ENCODE measurements at places on chromosomes 3 and 15. TPM values are rescaled to one million over a fixed set of nuclear protein-coding genes. Genes with fewer than 3 reads are reported as not detected.

PAQR5 gene
- total RNA-seq = not detected

CSPG4 gene
- not detected for total RNA-seq

GHSR gene
- total RNA-seq = not detected

ZDHHC3 gene
- total RNA-seq = 42.0 TPM

CATSPER2 gene
- total RNA-seq = 8.9 TPM

BUB1B gene
- 69.3 TPM for total RNA-seq

KIF15 gene
- total RNA-seq = 26.5 TPM

DNA sequence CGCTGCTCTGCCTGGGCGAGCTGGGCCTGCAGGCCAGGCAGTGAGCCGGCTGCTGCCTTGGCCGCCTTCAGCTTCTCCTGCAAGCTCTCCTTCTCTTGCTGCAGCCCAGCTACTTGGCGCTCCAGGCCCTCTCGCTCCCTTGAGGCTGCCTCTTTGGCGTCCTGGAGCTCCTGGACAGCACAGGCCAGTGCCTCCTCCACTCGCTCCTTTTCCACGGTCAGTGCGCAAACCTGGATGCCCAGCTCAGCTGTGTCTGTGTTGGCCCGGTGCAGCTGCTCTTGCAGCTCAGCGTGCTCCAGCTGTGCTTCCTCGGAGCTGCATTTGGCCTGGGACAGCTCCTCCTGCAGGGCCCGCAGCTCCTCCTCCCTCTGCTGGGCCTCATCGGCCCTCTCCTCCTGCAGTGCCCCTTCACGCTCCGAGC is 23.1 kb downstream of the CXCR6 start:
- no peak for DNase-seq
- H3K4me3 ChIP-seq = peak overlapping the region; percentile 21
- peaks cover 76% of the 10 kb centered on the region for H3K4me1 ChIP-seq
- no peak overlapping the region for H3K27ac ChIP-seq
- H3K36me3 ChIP-seq = peaks cover 90% of the 10 kb centered on the region

DNA sequence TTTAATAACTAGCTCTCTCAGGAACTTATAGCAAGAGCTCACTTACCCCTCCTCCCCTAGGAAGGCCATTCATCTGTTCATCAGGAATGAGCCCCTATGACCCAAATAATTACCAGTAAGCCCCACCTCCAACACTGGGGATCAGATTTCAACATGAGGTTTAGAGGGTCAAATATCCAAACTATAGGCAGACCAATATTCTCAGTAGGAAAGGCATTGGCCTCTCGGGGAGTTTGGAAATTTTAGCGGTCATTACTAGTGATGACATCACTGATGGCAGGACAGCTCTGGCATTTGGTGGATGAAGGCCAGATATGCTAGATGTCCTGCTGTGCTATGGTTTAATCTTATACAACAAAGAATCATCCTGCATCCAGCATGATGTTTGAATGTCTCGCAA is 15.2 kb upstream of the CD47 start:
- no peak overlapping the region for H3K27ac ChIP-seq
- H3K4me3 ChIP-seq = no peak overlapping the region
- DNase-seq = peak; percentile 38
- peaks cover 31% of the 10 kb centered on the region for H3K27me3 ChIP-seq
- peaks cover 12% of the 10 kb centered on the region for H3K4me1 ChIP-seq
- no peaks in the 10 kb centered on the region for H3K36me3 ChIP-seq

- H3K4me3 ChIP-seq = peak overlapping the region; percentile 64
- H3K27me3 ChIP-seq = no peaks in the 10 kb centered on the region
- H3K36me3 ChIP-seq = peaks cover 10% of the 10 kb centered on the region
- H3K4me1 ChIP-seq = peaks cover 62% of the 10 kb centered on the region
- peak overlapping the region; percentile 82 for H3K27ac ChIP-seq
These were observed 64.3 kb downstream of the CMTM8 start for GRCh38 chr3:32302601-32303398.

DNA sequence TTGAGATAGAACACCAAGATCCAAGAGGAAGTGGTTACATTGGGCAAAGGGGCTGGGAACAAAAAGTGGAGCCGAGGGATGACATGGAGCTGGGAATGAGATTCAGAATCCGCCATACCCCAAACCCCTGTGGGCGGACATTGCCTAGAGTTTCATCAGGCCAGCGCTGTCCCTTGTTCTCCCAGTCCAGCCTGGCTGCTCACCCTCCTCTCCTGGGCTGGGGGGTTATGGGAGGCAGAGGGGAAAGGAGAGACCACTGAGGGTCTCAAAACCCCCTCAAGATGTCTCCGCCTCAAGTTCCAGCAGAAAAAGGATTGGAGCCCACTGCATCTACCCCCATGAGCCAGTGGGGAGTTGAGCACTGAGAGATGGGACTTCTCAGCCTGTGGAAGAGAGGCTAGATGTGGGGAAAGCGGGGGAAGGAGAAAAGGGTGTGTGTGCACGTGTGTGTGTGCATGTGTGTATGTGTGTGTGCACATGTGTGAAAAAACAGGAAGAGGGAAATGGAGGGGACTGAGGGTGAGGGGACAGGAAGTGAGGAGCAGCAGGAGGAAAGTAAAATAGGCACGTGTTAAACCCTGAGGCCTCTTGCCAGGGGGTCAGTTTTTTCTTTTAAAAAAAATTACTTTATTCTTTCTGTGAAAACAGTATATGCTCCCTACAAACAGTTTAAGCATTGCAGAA is 14.3 kb downstream of the GRM2 start:
- H3K4me1 ChIP-seq = peaks cover 23% of the 10 kb centered on the region
- no peak overlapping the region for H3K4me3 ChIP-seq
- DNase-seq = no peak
- H3K27ac ChIP-seq = peak overlapping the region; percentile 17

- H3K36me3 ChIP-seq = peaks cover 14% of the 10 kb centered on the region
- H3K27ac ChIP-seq = peak overlapping the region; percentile 41
- H3K4me3 ChIP-seq = peak overlapping the region; percentile 52
- DNase-seq = peak; percentile 88
- H3K4me1 ChIP-seq = peaks cover 55% of the 10 kb centered on the region
These were observed 10.7 kb upstream of the SHISA5 start for GRCh38 chr3:48514431-48515227.

DNA sequence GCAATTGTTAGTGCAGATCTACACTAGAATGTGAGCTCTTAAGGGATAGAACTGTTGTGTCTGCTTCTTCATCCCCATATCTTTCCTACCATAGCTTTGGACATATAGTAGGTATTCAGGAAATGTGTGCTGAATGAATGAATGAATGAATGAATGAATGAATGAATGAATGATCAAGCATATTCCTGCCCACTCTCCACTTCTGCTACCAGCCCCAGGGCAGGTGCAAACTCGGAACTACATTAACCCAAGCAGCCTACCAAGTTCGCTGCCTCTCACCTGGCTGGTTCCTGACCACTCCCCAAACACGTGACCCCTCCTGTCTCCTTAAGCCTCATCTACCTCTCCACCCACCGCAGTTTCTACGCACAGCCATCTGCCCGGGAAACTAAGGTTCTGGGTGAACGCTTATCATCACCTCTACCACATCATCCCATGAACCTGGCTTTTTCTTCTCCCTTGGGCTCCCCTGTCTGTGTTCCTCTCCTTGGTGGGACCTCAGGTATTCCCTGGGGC is 26.8 kb downstream of the PAQR5 start:
- H3K27me3 ChIP-seq = peaks cover 10% of the 10 kb centered on the region
- H3K27ac ChIP-seq = no peak overlapping the region
- peaks cover 8% of the 10 kb centered on the region for H3K4me1 ChIP-seq
- H3K4me3 ChIP-seq = no peak overlapping the region
- H3K36me3 ChIP-seq = no peaks in the 10 kb centered on the region

- peak overlapping the region; percentile 99 for H3K27ac ChIP-seq
- DNase-seq = peak; percentile 96
- no peaks in the 10 kb centered on the region for H3K27me3 ChIP-seq
- peak overlapping the region; percentile 99 for H3K4me3 ChIP-seq
- peaks cover 4% of the 10 kb centered on the region for H3K36me3 ChIP-seq
These were observed 17.2 kb upstream of the ANKDD1A start for GRCh38 chr15:64894395-64895056.

DNA sequence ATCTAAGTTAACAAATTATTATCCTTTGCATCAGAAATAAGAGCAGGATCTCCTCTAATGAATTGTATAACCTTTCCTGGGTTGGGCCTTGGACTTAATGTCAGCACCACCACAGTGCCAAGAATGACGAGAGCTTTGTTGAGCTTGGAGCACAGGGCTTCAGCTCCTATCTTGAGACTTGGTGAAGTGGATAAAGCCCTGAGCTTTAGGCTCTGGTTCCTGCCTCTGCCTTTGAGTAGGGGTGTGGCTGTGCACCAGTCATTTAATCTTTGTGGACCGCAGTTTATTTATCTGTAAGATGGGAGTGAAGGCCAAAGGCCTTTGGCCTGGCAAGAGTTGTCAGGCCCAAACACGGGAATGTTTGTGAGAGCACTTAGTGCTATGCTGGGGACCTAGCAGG is 162.2 kb downstream of the VGLL4 start:
- H3K27ac ChIP-seq = no peak overlapping the region
- H3K27me3 ChIP-seq = no peaks in the 10 kb centered on the region
- peaks cover 3% of the 10 kb centered on the region for H3K4me1 ChIP-seq
- H3K4me3 ChIP-seq = no peak overlapping the region
- no peaks in the 10 kb centered on the region for H3K36me3 ChIP-seq

- H3K27me3 ChIP-seq = peaks cover 25% of the 10 kb centered on the region
- H3K4me1 ChIP-seq = no peaks in the 10 kb centered on the region
- H3K27ac ChIP-seq = no peak overlapping the region
- H3K36me3 ChIP-seq = no peaks in the 10 kb centered on the region
These were observed 25.6 kb upstream of the LARS2 start for GRCh38 chr3:45362758-45363157.

DNA sequence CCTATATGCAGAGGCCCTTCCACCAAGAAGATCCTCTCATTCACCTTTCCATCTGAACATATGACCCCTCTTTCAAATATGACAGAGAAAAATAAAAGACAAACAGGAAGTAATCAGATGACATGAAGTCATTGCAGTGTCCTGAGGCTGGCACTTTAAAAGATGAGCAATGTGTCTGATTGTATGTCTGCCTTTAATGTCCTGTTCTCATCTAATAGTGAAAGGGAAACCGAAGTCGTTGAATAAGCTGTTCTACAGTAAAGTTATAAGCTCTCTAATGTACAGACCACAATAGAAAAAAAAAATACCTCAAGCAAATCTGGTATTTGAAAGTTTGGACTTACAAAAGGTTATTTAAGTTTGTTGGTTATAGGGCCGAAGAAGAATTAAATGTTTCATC is 243.0 kb downstream of the CLSTN2 start:
- no peak overlapping the region for H3K4me3 ChIP-seq
- H3K27ac ChIP-seq = no peak overlapping the region
- no peaks in the 10 kb centered on the region for H3K36me3 ChIP-seq
- peaks cover 2% of the 10 kb centered on the region for H3K27me3 ChIP-seq
- DNase-seq = no peak
- H3K4me1 ChIP-seq = no peaks in the 10 kb centered on the region

GRCh38 chr3:50609071-50609762 is 2.4 kb downstream of the CISH start:
- H3K4me3 ChIP-seq = peak overlapping the region; percentile 93
- peaks cover 91% of the 10 kb centered on the region for H3K36me3 ChIP-seq
- DNase-seq = peak; percentile 69
- H3K27ac ChIP-seq = peak overlapping the region; percentile 98

GRCh38 chr15:37108381-37109167 is 8.2 kb upstream of the MEIS2 start:
- H3K27ac ChIP-seq = no peak overlapping the region
- H3K4me3 ChIP-seq = no peak overlapping the region
- H3K27me3 ChIP-seq = peaks cover 85% of the 10 kb centered on the region
- H3K36me3 ChIP-seq = no peaks in the 10 kb centered on the region

DNA sequence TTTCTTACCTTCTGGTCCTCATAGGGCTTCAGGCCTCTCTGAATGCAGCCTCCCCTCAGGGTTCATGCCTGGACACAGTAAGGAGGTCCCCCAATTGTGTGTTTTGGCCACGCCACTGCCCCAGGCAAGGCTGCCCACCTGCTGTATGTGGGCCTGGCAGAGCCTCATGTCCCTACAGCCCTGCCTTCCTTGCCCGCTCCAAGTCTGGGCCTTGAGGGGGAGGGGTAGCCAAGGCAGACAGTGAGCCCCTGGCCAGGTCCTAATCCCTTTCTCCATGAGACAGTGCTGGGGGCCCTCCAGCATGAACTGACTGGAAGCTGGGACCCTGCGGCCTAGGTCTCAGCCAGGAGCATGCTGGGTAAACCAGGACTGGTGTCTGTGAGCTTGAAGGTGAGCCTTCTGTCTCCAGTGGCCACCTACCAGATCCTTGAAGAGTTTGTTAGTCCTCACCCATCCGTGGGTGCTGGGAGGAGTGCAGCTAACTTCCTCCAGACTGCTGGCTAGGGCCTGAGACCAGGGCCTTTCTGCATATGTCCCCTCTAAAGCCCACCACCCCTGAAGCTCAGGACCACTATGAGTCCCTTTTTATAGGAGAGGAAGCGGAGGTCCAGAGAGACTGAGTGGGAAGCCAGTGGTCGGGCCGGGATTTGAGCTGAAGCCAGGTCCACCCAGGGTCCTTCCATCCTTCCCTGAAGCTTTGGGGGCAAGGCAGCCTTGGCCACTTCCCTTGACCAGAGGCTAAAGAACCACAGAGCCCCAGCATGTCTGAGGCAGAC is 8.7 kb downstream of the ZBTB47 start:
- DNase-seq = no peak
- no peaks in the 10 kb centered on the region for H3K36me3 ChIP-seq
- H3K4me3 ChIP-seq = no peak overlapping the region
- no peak overlapping the region for H3K27ac ChIP-seq
- no peaks in the 10 kb centered on the region for H3K27me3 ChIP-seq
- H3K4me1 ChIP-seq = no peaks in the 10 kb centered on the region

- no peaks in the 10 kb centered on the region for H3K27me3 ChIP-seq
- peaks cover 53% of the 10 kb centered on the region for H3K4me1 ChIP-seq
- peaks cover 21% of the 10 kb centered on the region for H3K36me3 ChIP-seq
- no peak for DNase-seq
- H3K4me3 ChIP-seq = no peak overlapping the region
These were observed 724.2 kb upstream of the CFAP20DC start for GRCh38 chr3:59774000-59774399.

- H3K4me1 ChIP-seq = peaks cover 5% of the 10 kb centered on the region
- H3K27ac ChIP-seq = no peak overlapping the region
- H3K4me3 ChIP-seq = no peak overlapping the region
- peaks cover 24% of the 10 kb centered on the region for H3K36me3 ChIP-seq
- DNase-seq = no peak
These were observed 25.8 kb downstream of the RAF1 start for GRCh38 chr3:12638105-12638504.

GRCh38 chr15:37824717-37825382 is 109.6 kb upstream of the TMCO5A start:
- H3K4me3 ChIP-seq = no peak overlapping the region
- H3K27me3 ChIP-seq = peaks cover 6% of the 10 kb centered on the region
- no peaks in the 10 kb centered on the region for H3K36me3 ChIP-seq
- no peak for DNase-seq
- no peak overlapping the region for H3K27ac ChIP-seq

GRCh38 chr3:125374501-125374995 is 577 bp downstream of the ZNF148 start:
- H3K27me3 ChIP-seq = no peaks in the 10 kb centered on the region
- peak; percentile 77 for DNase-seq
- H3K4me1 ChIP-seq = peaks cover 35% of the 10 kb centered on the region
- peak overlapping the region; percentile 92 for H3K27ac ChIP-seq
- H3K4me3 ChIP-seq = peak overlapping the region; percentile 95

DNA sequence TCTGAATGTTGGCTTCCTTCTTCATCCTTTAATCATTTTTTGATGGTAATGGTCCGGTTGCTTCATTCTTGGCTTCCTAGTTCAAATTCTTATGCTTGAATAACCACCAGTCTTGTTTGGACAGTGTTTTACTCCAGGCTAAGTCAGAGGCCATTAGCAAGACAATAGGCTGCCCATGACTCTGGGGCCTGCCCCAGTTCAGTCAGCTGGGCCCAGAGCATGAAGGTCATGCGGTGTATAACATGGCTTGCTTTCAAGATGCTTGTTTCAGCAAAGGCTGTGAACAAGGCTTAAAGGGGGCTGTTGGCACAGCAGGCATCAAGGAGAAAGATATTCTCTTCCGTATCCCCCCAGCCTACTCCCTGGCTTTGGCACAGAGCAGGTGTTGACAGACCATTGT is 13.7 kb downstream of the TM4SF18 start:
- DNase-seq = no peak
- no peaks in the 10 kb centered on the region for H3K36me3 ChIP-seq
- H3K4me1 ChIP-seq = no peaks in the 10 kb centered on the region
